IMR-90 (cell line): ENCODE measurements at places on chromosomes 16 and 17.

GRCh38 chr17:27603880-27604794, 26.9 kb upstream of the LGALS9 start:
- no peak for DNase-seq

GRCh38 chr17:17509601-17510425, 13.6 kb upstream of the RASD1 start:
- DNase-seq = no peak

- DNase-seq = no peak
Measured at GRCh38 chr17:386141-386876, 33.7 kb upstream of the RPH3AL start.

DNA sequence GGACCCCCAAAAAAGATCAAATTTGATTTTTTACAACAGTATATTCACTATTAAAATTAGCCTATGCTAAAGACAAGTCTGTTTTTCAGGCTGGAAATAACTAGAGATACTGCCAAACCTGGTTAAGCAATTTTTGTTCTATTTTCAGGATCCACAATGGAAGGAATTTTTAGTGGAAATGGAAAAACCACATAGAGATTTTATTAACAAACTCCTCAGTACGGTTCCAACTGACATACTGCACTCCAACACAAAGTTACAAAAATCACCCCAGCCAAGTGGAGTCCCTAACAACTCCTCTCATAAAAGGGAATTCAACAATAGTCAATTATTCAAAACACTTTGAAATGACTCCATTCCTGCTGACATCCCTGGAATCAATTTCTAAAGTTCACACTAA, 101.6 kb upstream of the TOB1 start:
- DNase-seq = peak; percentile 16

- peak; percentile 65 for DNase-seq
Measured at GRCh38 chr16:83926726-83927397, 26.2 kb upstream of the OSGIN1 start.

GRCh38 chr16:78098087-78098486, 1.4 kb upstream of the WWOX start:
- DNase-seq = no peak

- DNase-seq = no peak
Measured at GRCh38 chr17:43873091-43873490, 26.1 kb downstream of the CD300LG start.

DNA sequence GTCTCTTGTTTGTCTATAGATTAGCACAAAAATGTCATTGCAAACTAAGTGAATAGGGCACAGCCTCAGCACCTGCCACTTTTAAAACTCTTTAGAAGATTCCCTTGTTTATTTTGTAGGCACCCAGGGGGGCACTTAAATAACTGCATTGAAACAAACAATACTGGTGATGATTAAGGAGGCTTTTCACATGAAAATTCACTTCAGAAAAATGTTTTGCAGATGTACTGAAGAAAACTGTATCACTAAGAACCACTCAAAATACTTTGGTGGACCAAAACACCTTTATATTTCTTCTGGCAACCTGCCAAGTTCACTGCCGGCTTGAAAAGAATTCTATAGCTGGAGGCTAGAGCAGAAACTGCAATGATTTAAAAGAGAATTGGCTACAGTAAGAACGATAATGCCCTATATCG, 281.5 kb downstream of the TOX3 start:
- no peak for DNase-seq

GRCh38 chr17:10182785-10183184, 15.6 kb downstream of the GAS7 start:
- DNase-seq = no peak

DNA sequence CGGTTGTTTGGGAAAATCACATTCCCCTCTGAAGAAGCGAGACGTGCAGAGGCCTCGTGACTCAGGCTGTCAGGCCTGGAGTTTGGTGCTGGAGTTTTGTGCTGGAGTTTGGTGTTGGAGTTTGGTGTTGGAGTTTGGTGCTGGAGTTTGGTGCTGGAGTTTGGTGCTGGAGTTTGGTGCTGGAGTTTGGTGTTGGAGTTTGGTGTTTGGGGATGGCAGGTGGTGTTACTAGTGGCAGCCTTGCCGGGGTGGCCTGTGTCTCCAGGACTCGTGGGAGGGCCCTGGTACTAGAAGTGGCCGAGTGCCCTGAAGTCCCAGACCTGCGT, 12.6 kb downstream of the TBC1D24 start:
- DNase-seq = peak; percentile 11

- no peak for DNase-seq
Measured at GRCh38 chr16:27236635-27237218, 31.8 kb downstream of the NSMCE1 start.

GRCh38 chr16:88013091-88013609, 61.9 kb downstream of the BANP start:
- DNase-seq = peak; percentile 11

- DNase-seq = no peak
Measured at GRCh38 chr17:2709183-2709661, 2.3 kb downstream of the CLUH start.

- DNase-seq = no peak
Measured at GRCh38 chr16:30524575-30525568, 1.5 kb downstream of the ZNF768 start.

- DNase-seq = no peak
Measured at GRCh38 chr17:74345433-74346241, 16.0 kb downstream of the BTBD17 start.

DNA sequence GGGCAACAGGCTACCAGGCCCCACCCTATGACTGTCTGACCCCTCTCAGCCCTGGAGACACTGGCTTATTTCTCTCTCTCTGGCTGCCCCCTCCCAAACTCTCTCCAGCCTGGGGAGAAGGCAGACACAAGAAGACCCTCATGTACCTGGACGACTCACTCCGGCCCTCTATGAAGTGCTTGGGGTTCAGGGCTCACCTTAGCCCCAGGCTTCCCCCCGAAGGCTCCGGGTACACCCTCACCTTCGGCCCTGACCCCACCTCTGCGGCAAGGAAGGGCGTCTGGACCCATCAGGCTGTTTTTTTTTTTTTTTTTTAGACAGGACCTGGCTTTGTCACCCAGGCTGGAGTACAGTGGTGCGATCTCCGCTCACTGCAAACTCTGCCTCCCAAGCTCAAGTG, 906 bp upstream of the CARMIL2 start:
- no peak for DNase-seq

- DNase-seq = no peak
Measured at GRCh38 chr17:17904166-17905035, 67.6 kb upstream of the SREBF1 start.

GRCh38 chr16:31268033-31268365, 8.2 kb downstream of the ITGAM start:
- DNase-seq = no peak

DNA sequence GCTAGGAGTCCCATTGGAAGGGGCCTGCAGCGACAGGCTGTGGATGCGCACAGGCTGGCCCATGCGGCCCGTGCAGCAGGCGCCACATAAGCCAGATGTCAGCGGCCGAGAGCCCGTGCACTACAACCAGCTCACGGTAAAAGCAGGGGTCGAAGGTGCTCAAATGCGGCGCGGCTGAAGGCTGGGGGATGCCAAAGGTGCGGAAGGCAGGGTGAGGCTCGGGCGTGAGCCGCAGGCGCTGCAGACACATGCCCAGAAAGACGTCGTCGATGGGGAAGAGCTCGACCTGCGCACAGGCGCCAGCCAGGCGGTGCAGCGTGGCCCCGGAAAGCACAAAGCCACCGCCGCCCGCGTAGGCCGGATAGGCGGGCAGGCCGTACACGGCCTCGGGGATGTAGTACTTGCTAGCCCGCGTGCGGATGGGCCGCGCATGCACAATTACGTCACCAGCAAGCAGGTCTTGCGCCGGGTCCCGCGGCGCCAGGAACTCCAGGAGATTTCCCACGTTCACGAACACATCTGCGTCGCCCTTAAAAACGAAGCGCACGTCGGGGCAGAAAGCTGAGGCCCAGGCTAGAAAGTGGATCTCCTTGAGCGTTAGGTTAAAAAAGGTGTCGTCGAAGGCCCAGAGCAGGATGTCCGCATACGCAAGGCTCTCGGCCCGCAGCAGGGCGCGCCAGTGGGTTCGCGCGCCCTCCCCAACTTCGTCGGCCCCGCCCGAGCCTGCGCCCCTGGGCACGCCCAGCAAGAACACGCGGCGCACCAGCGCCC, 1.3 kb downstream of the B3GNT9 start:
- no peak for DNase-seq

DNA sequence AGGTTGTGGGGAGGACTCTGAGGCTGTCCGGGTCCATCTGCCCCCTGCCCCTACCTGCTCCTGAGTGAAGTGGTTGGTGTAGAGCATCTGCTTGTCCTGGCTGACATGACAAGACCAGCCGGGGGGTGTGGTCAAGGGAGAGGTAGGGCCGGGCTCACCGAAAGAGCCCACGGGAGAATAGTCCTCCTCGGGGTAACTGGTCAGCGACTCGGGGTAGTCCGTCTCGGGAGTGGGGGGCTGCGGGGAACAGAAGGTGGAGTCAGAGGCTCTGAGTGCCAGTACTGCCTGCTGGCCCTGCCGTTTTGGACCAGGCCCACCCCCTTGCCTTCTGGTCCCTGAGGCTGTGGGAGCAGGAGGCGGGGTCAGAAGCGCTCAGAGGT, 27.8 kb downstream of the ARHGAP27 start:
- no peak for DNase-seq

DNA sequence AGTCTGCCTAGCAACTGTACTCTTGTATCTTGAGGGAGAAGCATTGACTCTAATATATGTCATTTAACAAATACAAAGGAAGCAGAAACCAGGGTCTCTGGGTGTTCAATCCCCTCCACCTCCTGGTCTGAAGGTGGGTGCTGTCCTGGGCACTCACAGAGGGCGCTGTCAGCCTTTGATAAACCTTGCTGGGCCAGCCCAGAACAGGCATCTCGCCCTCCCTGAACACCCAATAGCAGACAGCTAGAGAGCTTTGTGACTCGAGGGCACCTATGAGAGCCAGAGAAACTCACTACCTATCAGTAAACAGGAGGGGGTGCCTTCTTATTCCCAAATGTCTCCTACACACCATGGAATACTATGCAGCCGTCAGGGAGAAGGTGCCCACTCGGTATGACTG, 6.4 kb upstream of the PIPOX start:
- no peak for DNase-seq

DNA sequence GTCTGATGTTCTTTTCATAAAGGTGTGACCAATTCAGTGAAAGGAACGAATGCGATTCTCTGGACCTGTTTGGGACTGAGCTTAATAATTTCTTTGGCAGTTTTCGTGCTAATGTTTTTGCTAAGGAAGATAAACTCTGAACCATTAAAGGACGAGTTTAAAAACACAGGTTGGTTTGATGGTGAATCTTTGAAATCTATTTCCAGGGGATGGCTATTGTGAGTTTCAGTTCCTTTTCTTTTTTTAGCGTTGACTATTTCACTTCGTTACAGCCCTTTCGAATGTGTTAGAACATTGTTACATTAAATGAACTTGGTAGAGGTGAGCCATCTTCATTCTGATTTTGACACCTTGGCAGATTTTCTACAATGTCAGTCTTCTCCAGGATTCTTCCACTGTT, 1.2 kb downstream of the TNFRSF17 start:
- DNase-seq = no peak

- no peak for DNase-seq
Measured at GRCh38 chr16:12499032-12499745, 304.5 kb downstream of the CPPED1 start.

- no peak for DNase-seq
Measured at GRCh38 chr17:80930335-80931279, 61.0 kb upstream of the CHMP6 start.

DNA sequence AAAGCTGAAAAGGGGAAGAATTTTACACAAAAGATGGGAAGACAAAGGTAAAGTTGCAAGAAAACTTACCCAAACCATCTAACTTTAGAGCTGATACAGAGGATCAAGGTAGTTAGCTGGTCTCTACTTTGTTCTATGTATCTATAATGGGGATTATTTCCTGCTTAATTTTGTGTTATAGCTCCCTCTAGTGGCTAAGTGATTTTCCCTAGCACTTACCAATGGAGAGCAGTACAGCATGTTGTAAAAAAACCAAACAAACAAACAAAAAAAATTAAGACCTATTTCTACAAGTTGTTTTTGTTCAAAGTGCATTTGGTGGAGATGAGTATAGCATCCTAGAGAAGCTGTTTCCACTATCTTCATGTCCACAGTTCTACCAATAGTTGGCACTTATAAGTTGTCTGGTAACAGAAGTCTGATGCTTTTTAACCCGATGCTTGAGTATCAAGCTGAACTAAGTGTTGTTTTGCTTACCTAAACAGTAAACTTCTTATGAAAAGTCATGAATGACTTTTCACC, 7.5 kb downstream of the SRSF1 start:
- peak; percentile 79 for DNase-seq
